ENCODE measurements at places on chromosomes 11 and 22. TPM values are rescaled to one million over a fixed set of nuclear protein-coding genes. Genes with fewer than 3 reads are reported as not detected.

ELFN2 gene
- total RNA-seq: not detected

FAM83F gene
- under 0.01 TPM for total RNA-seq

TRIM49 gene
- total RNA-seq: not detected

FIBIN gene
- 178 TPM for total RNA-seq

TTC36 gene
- 0.24 TPM for total RNA-seq

ARHGAP8 gene
- 2.4 TPM for total RNA-seq

UBQLN3 gene
- total RNA-seq: 0.12 TPM

XKR3 gene
- total RNA-seq: not detected

HEPN1 gene
- total RNA-seq: not detected

TP53I11 gene
- 93.3 TPM for total RNA-seq

FAM180B gene
- not detected for total RNA-seq

LMO1 gene
- not detected for total RNA-seq

TIGD3 gene
- 0.12 TPM for total RNA-seq

AP5B1 gene
- 27.6 TPM for total RNA-seq

SOX10 gene
- not detected for total RNA-seq

OR10G8 gene
- not detected for total RNA-seq

GLYAT gene
- not detected for total RNA-seq

ARHGAP1 gene
- 53.5 TPM for total RNA-seq

SCN3B gene
- 0.16 TPM for total RNA-seq

GAS2 gene
- total RNA-seq: 2.3 TPM

INSC gene
- total RNA-seq: 0.81 TPM

IGLL1 gene
- not detected for total RNA-seq

UNC93B1 gene
- 40.9 TPM for total RNA-seq

CDON gene
- total RNA-seq: 368 TPM

CENPM gene
- total RNA-seq: 2.4 TPM

SHANK2 gene
- 0.97 TPM for total RNA-seq

EP300 gene
- 71.0 TPM for total RNA-seq

OR52E6 gene
- not detected for total RNA-seq

OR51B6 gene
- not detected for total RNA-seq

NOX4 gene
- total RNA-seq: 28.4 TPM

TBC1D22A gene
- 20.4 TPM for total RNA-seq

MAPK8IP2 gene
- 4.6 TPM for total RNA-seq

PHLDA2 gene
- total RNA-seq: 4.5 TPM

TEX12 gene
- 0.32 TPM for total RNA-seq

VWA5A gene
- 19.2 TPM for total RNA-seq

PKP3 gene
- total RNA-seq: 4.7 TPM

HOATZ gene
- total RNA-seq: not detected

LGR4 gene
- total RNA-seq: 55.3 TPM

NCAM1 gene
- 4.2 TPM for total RNA-seq

OPCML gene
- total RNA-seq: 1.6 TPM

CRYBA4 gene
- not detected for total RNA-seq

TECTA gene
- total RNA-seq: 0.32 TPM

OR51G1 gene
- total RNA-seq: not detected

TPBGL gene
- not detected for total RNA-seq

CADM1 gene
- total RNA-seq: 26.1 TPM

VSIG10L2 gene
- total RNA-seq: 0.36 TPM

OR2D2 gene
- total RNA-seq: 0.61 TPM

F2 gene
- total RNA-seq: not detected

NCF4 gene
- total RNA-seq: not detected

OR51E2 gene
- total RNA-seq: not detected

MYEOV gene
- total RNA-seq: 0.49 TPM

ZNF214 gene
- total RNA-seq: 4.7 TPM

PPME1 gene
- 26.1 TPM for total RNA-seq

RPUSD4 gene
- 29.1 TPM for total RNA-seq

CCDC73 gene
- not detected for total RNA-seq
